ENCODE measurements at places on chromosomes 7 and 10.

DNA sequence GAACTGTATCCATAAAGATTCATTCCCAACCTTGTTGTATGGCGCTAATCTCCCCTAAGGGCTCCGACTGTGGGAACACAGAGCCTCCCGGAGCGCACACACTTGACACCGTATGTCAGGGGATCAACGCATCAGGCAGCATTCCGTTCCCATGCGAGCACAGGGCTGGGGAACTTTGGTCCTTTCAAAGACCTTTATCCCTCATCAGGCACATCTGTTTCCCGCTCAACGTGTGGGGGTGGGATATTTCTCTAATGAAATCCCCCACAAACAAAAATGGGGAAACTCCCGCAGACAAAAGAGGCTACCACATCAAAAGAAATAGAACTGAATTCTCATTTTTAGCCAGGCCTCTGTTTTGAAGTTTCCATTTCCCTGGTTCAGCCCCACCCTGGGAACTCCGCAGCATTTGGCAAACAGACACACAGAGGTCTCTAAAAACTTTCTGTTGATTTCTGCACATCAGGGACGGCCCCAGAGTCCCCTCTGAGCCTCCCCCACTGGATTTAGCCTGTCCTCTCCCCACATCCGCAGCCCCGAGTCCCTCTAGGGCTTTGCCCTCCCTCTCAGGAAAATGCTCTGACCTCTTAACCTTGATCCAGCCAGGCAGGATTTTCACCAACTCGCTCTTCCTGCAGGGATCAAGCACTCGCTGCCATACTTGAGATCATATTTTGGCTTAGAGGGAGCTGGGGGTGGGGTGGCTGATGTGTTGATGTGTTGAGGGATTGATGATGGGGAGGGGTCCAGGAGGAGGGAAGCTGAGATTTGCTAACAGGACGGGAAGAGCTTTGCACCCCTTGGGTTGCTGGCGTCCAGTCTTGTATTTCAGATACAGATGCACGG is 6.6 kb downstream of the CPA5 start:
- DNase-seq = no peak

- DNase-seq = no peak
Measured at GRCh38 chr7:38893061-38893460, 15.9 kb downstream of the VPS41 start.

DNA sequence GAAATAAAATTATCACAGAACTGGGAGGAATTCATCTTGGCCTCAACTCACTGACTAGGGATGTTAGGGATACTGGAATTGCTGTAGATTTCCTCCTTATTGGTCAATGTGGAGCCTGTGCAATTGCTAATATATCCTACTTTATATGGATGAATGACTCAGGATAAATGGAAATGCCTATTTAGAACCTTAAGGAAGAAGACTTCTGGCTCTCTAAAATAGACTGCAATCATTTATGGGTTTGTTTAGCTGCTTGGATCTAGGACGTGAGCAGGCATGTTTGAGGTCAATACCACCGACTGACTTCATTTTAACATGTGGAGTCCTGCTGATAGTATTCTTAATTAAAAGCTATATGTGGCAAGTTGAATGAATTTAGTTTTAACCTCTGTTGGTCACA is 1040.1 kb upstream of the LRRN3 start:
- DNase-seq = no peak

DNA sequence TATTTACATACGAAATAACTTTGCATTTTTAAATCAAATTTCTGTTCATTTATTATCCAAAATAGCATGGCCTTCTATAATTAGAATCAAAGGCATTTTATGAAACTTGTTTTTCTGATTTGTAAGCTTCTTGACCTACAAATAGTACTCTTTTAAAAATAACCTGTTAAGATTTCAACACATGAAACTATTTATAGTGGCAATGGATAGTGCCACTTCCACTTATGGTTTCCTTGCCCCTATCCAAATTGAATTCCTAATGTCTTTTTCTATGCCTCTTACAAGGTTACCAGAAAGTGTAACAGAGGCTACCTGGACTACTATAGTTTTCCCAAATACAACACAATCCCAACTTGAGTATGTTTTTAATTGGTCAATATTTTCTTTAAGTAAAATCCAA is 263.5 kb downstream of the SEMA3D start:
- DNase-seq = no peak

GRCh38 chr10:133271521-133272300 is 5.0 kb downstream of the ADAM8 start:
- no peak for DNase-seq

DNA sequence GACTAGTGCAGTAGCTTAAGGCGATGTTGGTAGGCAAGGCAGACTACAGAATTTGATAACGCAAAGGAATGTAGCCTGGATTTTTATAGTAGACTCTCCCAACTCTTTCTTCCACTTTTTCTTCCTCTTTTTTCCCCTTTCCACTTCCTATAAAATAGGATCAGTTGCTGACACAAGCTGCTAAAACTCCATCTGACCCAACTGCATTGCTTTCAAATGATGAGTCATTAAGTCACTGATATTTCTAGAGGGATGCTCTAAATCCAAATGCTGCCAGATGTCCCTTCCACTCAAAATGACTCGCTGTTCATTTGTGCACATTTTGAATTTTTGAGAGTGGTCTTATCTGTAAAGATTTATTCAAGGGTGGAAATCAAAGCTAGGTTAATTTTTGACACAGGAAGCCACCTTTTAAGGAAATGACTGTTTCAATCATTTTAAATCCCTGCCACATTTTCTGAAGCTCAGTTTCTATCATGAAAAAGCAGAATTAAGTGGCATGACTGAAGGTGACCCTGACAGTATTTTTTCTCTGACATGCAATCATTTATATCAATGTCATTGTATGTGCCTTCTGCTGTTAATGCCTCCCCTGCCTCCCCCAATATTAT is 25.8 kb upstream of the SFMBT2 start:
- no peak for DNase-seq

GRCh38 chr7:47142169-47142866 is 439.6 kb downstream of the TNS3 start:
- DNase-seq = no peak

DNA sequence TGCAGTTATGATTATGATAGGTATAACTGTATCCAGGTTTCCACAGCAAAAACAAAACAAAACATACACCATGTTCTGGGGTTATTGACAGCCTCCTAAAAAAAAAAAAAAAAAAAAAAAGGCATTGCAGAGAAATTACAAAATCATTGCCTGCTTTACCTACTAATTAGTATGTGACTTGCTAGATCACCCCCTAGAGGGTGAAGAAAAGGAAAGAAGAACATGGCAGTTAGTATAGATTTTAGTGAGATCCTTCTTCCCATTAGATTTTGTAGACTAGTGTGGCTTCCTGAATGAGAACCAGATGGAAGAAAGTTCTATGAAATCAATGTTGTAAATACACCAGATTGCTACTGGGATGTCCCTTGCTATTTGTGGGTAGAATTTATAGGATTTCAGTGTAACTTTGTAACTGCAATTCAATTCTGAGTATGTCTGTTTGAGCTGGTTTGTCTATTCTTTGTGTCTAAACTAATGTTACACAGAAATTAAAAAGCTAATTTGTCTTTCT is 24.0 kb upstream of the AGBL3 start:
- no peak for DNase-seq

DNA sequence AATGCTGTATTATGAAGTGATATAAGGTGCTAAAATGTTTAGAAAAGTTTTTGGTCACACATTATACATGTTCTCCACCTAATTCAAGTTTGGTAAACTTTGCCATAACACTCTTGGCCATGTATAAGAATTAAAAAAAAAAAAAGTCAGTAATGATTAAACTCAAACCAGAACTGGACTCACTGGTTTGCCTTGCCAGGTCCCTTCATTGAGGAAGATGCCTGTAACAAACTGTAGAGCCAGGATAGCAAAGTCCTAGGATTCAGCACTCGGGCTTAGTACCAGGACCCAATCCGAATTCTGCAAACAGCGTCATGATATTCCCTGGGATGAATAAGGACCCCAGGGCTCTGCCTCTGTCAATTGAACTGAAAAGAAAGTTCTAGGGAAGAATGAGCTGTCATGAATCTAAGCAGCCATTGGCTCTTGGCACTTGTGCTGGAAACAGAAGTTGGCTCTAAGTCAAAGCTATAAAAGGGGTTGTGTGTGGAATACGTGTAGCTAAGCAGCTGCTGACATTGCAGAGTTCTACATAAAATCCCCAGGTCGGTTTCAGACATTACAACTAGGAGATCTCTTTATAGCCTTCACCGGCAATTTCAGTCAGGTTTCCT is 216.9 kb downstream of the C7orf25 start:
- DNase-seq = no peak

GRCh38 chr7:116210345-116211005 is at the start of gene TES:
TES (plus strand) TSS chr7:116210539; CDS start chr7:116210708, 169 bp downstream.
- no peak for DNase-seq

DNA sequence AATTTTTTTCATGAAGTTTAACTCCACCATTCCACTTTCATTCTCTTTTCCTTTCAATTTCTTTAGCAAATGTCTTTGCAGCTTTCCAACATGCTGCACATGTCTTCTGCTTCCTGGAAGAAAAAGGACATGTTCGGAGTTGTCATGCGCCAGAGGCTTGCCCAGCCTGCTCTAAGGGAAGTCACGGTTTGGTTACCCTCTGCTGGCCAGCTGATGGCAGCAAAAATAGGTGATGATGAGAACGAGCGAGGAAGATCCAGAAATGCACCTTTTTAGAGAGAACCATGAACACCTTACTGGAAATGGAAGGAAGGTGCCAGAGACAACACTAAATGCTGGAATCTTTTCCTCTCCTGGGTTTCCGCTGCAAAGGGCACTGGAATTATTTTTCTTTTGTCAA is 4.9 kb upstream of the ZSCAN21 start:
- no peak for DNase-seq

DNA sequence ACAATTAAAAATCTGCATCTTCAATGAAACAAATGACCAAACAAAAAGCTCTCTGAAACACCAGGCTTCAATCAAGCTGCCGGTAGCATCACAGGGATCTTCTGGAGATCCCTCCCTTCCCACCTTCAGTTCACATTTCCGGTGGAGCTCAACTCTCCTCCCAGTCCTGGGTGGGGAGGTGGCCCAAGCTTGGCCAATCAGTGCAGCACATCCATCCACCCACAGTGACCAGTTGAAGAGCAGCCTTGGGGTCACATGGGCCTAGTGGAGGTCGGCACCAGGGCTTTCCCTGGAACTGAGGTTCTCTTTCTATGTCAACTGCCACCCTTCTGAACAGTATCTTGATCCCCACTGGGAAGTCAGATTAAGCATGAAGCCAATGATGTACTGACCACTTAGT is 620.1 kb upstream of the MGMT start:
- no peak for DNase-seq

DNA sequence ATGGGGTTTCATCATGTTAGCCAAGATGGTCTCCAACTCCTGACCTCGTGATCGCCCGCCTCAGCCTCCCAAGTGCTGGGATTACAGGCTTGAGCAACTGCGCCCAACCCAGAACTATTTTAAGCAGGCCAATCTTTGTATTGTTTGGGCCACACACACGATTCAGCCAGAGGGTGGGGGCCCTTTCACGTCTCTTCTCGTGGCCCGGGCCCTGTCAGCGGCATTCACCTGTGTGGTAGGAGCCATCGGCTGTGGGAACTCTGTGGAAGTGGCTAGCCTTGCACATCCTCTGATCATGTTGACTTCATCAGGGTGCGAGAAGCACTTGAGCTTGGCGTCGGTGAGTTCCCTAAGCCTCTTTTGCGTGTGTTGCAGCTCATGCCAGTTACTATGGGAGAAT is 16.9 kb downstream of the SUN1 start:
- no peak for DNase-seq

GRCh38 chr10:61883371-61884025 is 18.0 kb upstream of the ARID5B start:
- no peak for DNase-seq

DNA sequence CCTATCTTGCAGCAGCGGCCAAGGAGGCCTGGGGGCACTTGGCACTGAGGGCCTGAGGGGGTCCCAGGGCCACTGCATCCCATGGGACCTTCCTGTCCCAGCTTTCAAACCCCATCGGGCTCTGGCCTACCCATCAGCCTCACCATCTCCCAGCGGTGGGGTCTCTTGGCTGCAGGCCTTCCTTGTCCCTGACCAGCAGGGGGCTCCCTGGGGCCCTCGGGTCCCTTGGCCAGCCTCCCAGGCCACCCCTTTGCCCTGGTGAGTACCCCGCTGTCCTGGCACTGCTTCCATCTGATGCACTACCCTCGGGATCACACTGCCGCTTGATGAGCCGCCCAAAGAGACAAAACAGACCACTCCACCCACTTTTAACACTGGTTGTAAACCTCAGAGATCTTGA is 43.5 kb downstream of the YKT6 start:
- DNase-seq = no peak

DNA sequence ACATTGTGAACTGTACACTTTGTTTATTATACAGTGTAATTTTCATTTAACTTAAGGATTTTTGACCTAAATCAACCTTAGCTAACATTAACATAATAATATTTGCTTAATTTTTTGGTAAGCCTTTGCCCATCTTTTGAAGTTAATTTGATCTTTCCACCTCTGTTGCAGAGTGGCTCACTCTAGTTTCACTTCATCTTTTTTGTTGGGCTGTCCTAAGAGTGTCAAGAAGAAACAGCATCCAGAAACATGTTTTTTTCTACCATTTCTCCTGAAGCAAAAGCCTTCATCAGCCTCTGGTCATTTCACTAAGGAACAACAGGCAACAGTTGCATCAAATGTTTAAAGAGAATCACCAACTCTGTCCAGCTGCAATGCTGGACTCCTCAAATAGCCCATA is 824.7 kb downstream of the REEP3 start:
- DNase-seq = no peak

GRCh38 chr7:79272938-79273337 is 180.5 kb downstream of the MAGI2 start:
- no peak for DNase-seq

DNA sequence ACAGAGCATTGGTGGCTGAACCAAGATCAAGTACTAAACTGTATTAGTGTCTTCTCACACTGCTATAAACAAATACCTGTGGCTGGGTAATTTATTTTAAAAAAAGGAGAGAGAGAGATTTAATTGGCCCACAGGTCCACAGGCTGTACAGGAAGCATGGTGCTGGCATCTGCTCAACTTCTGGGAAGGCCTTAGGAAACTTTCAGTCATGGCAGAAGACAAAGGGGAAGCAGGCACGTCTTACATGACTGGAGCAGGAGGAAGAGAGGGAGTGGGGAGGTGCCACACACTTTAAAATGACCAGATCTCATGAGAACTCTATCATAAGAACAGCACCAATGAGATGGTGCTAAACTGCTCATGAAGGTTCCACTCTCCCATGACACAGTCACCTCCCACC is 95.2 kb upstream of the JCAD start:
- DNase-seq = no peak

DNA sequence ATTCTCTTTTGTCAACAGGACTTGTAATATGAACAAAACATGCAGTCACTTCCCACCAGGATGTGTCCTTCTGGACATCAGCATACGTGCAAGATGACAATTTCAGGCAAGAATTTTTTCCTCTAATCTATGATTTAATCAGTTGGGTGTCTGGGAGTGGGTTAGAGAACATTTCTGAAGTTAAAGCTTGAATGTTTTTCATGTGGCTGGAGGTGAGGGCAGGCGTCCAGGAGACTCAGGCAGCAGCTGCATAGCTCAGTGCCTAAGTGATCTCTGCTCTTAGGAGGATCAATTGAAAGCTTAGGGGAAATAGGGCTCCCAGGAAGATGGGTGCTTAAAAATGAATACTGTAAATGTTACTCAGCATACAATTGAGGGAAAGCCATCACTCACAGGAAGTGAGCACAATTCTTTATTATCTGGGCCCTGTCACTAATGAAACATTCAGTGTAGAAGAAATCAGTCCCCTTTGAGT is 457.6 kb upstream of the KLF6 start:
- DNase-seq = no peak

GRCh38 chr10:128475686-128476367 is 349.6 kb upstream of the MKI67 start:
- no peak for DNase-seq

Data from esophagus squamous epithelium (tissue), 5 donors.